Activated effector memory CD4-positive, alpha-beta T cell treated with Interleukin-2 at 50 U/mL for 16 hours (primary cell): ENCODE measurements at places on chromosomes 5 and 9.

DNA sequence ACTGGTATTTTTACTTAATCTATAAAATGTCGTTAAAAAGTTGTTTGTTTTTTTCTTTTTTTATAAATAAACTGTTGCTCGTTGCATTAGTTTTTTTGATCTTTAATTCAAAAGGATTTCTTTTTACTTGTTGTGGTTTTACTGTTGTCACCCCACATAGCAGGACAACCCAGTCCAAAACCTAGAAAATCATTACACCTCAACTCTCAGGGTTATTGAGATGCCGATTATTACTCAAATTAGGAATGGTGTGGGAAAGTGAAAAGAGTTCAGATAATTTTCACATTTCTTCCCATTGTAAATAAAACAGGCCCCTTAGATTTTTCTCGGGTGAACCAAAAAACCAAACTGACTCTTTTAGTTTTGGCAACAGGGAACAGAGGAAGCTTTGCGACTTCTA lies 17.4 kb upstream of the CTSL start:
- DNase-seq: no peak

- no peak for DNase-seq
These were observed 9.4 kb downstream of the ZNF366 start for GRCh38 chr5:72497823-72498222.

- no peak for DNase-seq
These were observed 28.3 kb upstream of the NEURL1B start for GRCh38 chr5:172612771-172613170.

DNA sequence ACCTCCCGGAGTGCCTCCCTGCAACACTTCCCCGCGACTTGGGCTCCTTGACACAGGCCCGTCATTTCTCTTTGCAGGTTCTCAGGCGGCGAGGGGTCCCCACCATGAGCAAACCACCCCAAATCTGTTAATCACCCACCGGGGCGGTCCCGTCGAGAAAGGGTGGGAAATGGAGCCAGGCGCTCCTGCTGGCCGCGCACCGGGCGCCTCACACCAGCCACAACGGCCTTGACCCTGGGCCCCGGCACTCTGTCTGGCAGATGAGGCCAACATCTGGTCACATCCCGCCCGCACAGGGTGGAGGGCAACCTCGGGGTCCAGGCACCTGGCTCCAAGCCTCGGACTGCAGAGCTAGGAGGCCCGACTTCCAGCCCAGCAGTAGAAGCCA lies 776 bp upstream of the TERT start:
- no peak for DNase-seq

- no peak for DNase-seq
These were observed 913.9 kb downstream of the TLE4 start for GRCh38 chr9:80485420-80486250.

DNA sequence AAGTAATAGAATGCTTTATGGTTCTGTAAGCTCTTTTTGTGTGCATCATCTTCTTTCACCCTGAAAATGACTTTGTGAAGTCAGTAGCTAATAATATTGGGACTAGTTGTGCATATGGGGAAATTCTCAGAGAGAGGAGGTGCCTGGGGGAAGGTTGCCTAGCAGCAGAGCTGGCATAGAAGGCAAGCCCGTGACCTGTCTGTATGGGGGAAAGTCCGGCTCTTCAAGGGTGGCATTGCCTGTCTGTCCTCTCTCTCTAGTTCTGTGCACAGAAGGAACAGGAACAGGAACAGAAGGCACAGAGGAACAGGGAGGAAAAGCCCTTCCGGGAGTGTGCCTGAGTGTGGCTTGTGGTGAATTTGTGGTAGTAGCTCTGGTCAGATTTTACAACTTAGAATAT lies 33.1 kb downstream of the SH3GL2 start:
- no peak for DNase-seq

DNA sequence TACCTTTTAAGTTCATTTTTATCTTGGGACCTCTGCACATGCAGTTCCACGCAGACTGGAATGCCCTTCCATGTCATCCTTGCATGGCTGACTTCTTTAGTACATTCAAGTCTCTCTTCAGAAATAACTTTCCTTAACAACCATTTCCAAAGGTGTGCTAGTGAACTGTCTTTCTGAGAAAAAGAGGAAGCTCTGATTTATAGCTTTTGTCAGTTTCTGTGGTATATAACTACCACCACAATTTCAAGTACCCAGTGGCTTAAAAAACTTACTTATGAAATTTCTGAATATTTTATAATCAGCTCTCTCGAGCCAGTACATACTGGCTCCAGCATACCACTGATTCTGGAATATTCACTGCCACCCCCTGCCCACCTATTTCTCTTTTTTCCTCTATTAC lies 1613.8 kb downstream of the MAT2B start:
- no peak for DNase-seq

DNA sequence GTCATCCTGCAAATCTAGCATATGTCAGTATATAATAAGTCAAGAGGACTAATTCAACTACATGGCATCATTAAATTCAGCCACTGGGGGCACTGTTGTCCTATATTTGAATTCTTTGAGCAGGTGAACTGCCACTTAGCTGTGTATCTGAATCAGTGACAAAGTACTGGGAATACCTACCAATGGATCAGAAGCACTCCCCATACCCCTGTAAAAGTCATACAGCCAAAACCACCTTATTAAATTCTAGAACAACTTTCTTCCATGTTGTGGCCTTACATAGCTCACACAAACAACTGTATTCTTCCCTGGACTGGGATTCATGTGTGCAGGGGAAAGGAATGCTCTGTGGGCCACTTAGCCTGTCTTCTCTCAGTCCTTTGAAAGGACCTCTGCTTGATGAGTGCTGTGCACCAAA lies 57.4 kb upstream of the PLPP6 start:
- peak; percentile 11 for DNase-seq

GRCh38 chr5:134130239-134130945 lies 15.9 kb downstream of the TCF7 start:
- DNase-seq: no peak

DNA sequence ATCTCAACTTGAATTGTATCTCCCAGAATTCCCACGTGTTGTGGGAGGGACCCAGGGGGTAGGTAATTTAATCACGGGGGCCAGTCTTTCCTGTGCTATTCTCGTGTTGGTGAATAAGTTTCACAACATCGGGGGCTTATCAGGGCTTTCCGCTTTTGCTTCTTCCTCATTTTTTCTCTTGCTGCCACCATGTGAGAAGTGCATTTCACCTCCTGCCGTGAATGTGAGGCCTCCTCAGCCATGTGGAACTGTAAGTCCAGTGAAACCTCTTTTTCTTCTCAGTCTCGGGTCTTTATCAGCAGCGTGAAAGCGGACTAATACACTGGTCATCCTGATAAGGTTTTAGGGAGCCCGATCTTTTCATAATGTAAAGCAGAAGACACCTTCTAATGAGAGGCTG lies 687.0 kb upstream of the FTMT start:
- no peak for DNase-seq

GRCh38 chr5:73818357-73818756 lies 192.4 kb downstream of the ARHGEF28 start:
- DNase-seq: no peak

GRCh38 chr9:135704483-135704882 lies 2.5 kb downstream of the KCNT1 start:
- DNase-seq: no peak

GRCh38 chr9:91496351-91496750 lies 72.7 kb upstream of the NFIL3 start:
- no peak for DNase-seq

- DNase-seq: no peak
These were observed 11.5 kb upstream of the CSNK1G3 start for GRCh38 chr5:123500471-123500870.

DNA sequence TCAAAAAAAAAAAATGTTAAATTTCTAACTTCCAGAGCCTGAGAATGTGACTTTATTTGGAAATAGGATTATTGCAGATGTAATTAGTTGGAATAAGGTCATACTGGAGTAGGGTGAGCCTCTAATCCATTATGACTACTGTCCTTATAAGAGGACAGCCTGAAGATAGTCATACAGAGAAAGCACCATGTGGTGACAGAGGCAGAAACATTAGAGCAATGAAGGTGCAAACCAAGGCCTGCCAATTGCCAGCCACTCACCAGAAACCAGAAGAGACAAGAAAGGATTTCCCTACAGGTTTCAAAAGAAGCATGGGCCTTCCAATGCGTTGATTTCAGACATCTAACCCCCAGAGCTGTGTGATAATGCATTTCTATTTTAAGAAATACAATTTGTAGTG lies 659.2 kb upstream of the CHD1 start:
- no peak for DNase-seq

- no peak for DNase-seq
These were observed 9.4 kb upstream of the C5orf58 start for GRCh38 chr5:170223360-170223759.

DNA sequence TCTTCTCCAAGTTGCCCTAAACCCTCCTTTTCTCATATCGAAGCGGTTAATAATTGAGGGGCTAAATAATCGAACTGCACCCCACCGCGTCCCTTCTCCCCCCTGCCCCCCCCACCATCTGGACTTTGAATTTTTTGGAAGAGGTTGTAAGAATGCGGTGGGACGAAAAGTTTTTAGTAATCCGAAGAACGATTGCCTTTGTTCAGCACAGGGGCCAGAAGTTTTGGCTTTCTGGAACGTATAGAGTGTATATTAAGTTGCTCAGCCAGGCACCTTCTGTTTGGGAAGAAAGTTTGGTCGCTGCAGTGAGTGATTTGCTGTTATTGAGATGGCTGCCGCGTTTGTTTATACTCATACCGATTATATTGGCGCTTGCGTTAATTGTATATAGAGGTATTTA lies 518 bp downstream of the ERBIN start:
- no peak for DNase-seq

DNA sequence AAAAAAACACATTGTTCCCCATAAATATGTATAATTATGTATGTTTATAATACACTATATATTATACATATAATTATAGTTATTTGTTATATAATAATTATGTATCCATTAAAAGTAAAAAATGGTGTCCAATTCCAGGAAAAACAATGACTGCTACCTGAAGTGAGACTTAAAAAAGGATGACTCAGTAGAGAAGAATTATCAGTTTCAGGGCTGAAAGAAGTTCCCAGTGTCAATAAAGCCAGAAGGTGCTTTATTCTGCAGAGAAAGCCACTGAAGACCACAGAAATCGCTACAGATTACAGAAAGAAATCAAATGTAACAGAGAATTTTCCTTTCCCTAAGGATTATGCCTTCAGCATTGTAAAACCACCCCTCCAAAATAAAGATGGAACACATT lies 50.9 kb downstream of the ANKRD31 start:
- no peak for DNase-seq

DNA sequence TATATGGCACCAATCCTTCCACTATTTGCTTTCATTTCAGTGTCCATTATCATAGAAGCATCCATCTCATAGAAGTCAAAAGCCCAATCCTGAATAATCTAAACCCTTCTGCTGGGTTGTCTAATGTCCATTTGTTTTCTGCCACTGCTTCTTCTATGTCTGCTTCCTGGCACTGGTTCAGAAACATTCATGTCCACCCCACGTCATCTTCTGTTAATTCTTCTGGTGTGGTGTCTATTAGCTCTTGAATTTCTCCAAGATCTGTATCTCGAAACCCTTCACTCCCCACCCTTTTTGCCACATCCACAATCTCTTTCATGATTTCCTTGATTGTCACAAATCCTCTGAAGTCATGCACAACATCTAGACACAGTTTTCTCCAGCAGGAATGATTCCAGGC lies 23.2 kb upstream of the GOLGA1 start:
- no peak for DNase-seq

GRCh38 chr5:96377167-96377566 lies 55.9 kb downstream of the PCSK1 start:
- DNase-seq: no peak

GRCh38 chr9:133641861-133642595 lies 5.9 kb downstream of the DBH start:
- DNase-seq: no peak

DNA sequence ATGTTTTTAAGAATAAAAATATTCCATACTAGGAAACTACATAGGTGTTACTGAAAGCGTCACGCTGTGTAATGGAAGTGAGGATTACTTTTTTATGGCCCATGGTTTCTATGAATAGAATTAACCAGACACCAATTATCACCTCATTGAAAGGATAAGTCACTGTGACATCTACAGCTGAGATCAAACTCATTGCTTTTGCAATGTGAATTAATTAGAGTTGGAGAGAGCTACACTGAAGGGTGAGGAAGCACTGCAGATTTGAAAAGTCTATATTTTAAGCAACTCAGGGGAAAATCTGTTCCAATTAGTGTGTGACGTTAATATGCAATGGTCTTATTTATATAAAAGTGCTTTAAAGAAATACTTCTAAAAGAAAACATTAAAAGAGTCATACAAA lies 1300.1 kb upstream of the DMAC1 start:
- DNase-seq: no peak

DNA sequence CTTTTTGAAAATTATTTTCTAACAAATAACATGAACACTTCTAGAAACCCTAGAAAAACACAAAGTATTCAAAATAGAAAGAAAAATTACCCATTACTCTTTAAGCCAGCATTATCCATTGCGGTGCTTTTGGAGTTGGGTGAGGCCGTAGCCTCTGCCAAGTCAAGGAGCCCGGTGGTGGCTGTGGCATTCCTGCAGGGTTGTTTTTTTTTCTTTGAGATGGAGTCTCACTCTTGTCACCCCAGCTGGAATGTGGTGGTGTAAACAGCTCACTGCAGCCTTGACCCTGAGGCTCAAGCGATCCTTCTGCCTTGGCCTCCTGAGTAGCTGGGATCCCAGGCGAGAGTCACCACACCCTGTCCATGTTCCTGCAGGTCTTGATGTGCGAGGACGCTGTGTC lies 8.2 kb upstream of the AHRR start:
- DNase-seq: no peak

- no peak for DNase-seq
These were observed 319.0 kb upstream of the NUDT12 start for GRCh38 chr5:103881560-103881959.

- DNase-seq: no peak
These were observed 112.0 kb downstream of the DOCK8 start for GRCh38 chr9:326667-327066.

DNA sequence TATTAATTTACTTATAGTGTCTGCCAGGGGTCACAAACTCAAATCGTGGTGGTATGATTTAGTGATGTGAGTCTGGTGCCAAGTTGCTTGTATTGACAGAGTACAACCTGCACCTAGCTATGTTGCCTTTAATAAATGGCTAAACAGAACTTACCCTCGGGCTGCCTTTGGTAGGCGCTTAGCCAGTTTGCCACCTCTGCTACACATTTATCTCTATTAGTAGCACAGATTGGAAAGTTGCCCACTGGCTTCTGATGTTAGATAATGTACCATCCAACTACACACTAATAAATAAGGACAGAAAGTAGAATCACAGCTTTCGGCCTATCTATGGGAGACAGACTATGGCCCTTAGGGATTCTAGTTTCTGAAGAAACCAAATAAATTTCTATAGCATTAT lies 368.4 kb downstream of the MAN2A1 start:
- no peak for DNase-seq

- DNase-seq: no peak
These were observed 19.5 kb downstream of the RALGDS start for GRCh38 chr9:133101356-133102189.

DNA sequence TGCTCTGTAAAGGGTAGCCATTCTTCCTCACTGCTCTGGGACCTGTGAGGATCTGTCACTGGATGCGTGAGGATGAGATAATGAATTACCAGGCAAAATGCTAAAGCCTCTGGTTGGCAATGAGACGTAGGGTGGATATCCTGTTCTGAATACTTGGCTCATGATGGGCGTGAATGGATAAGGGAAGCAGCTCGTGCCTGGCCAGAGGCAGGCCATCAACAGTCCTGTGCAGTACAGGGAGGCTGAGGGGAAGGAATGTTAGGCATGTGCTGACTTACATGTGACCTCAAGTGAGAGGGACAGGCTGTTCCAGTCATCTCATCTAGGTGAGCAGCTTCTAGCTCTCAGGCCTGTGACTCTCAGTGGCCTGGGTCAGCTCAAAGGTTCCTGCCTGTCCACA lies 172.8 kb downstream of the CARTPT start:
- no peak for DNase-seq
